Omental fat pad (tissue), 4 donors: ENCODE measurements at places on chromosomes 4 and X. TPM values are rescaled to one million over a fixed set of nuclear protein-coding genes. Genes with fewer than 3 reads are reported as not detected.

- DNase-seq: no peak
These were observed 38.9 kb downstream of the ELOVL6 start for GRCh38 chr4:110159541-110159940.

Gene SMPX
- not detected for total RNA-seq

- DNase-seq: no peak
These were observed 72.5 kb downstream of the ACOX3 start for GRCh38 chr4:8368061-8368481.

Gene ENAM
- not detected for total RNA-seq

- DNase-seq: no peak
These were observed 13.1 kb downstream of the NAT8L start for GRCh38 chr4:2071912-2072867.

DNA sequence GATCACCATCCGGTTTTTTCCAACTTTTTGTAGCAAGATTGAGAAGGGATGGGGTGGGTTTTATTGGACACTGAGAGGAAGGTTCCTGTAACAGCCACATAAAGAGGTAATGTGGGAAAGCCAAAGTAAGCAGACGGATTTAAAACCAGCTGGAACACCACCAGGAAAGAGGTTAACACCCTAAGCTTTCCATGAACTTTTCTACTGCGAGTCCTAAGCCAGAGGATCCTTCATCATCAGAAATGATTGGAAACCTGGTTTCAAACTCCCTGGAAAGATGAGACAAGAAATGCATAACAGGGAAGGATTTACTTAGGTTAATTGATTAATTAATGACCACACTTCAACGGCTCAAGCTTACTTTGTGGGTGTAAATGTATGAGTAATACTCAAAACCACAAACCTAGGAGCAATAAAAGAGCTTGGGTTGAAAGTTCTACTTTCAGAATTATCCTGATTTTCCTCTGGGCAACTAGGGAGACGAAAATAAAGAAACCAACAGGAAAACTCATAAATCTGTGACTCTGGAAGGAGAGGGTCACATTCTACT lies 91.5 kb downstream of the COX18 start:
- no peak for DNase-seq

Gene NALF2
- not detected for total RNA-seq

GRCh38 chr4:55618546-55619143 lies 17.5 kb downstream of the NMU start:
- DNase-seq: no peak

Gene NPNT
- total RNA-seq: 28.7 TPM

Gene ZNF330
- 42.2 TPM for total RNA-seq

DNA sequence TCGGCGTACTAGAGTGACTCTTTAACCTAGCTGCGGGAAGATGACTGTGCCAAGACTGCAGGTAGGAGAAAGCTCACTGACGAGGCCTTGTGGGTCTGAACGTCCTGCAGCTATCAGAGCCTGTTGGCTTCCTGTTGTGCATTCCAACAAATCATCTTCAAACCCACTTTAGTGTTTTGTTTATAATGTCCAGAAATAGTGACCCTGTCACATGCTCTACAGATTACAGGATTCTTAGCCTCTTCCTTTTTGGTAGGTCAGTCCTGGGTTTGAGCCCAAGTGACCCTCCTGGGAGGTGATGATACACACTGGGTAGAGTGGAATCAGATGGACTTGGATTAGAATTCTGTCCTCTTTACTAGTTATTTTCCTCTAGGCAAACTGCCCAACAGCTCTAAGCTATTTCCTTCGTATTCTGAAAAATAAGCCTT lies 33.2 kb downstream of the HTT start:
- DNase-seq: no peak

DNA sequence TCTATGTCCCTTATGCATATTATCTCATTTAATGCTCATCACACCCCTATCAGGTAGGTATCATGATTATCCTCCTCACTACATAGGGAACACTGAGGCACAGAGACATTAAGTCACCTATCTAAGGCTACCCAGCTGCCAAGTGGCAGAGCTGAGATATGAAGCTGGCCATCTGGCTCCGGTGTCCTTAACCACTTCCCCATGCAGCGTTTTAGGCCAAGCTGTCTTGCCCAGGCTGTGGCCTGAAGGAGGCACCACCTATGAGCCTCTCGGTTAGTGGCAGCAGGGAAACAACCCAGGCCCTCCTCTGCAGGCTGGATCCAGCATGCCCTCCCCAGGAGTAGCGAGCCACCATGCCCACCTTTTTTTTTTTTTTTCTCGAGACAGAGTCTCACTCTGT lies 16.3 kb downstream of the PJA1 start:
- DNase-seq: no peak

DNA sequence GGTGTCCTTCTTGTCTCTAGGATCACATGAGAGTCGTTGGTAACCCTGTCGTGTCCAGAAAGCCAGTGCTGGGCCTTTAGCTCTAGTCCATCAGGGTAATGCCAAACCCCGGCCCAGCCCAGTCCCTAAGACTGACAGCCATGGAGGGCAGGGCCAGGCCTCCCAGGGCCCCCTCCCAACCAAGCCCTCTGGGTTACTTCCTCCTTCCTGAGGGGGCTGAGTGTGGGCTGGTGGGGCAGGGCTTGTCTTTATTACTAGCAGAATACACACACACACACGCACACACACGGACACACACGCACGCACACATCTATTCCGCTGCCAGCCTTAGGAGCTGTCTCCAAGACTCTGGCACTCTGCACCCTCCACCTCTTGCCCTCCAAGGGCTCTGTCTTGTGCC lies 35.6 kb upstream of the CDKN2AIP start:
- no peak for DNase-seq

- no peak for DNase-seq
These were observed 37.0 kb upstream of the SHISA3 start for GRCh38 chr4:42360256-42360669.

Gene THAP9
- 1.8 TPM for total RNA-seq

DNA sequence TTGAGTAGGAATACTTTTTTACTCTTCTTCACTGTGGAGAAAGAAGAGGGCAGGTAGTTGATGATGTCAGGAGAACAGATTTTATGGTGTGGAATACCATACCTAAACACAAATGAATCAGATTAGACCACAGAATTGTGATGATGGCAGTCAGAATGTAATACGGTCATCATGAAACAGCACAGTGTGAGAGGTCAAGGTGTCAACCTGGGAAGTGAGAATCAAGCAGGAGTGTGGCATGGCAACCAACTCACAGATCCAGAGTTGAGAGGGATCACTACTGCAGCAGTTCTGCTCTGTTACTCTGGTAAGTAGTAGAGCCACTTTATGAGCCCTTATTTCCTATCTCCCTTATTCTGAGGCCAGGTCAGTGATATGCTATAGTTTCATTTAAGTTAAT lies 27.7 kb downstream of the METTL14 start:
- no peak for DNase-seq

Gene RAB39B
- 0.37 TPM for total RNA-seq

DNA sequence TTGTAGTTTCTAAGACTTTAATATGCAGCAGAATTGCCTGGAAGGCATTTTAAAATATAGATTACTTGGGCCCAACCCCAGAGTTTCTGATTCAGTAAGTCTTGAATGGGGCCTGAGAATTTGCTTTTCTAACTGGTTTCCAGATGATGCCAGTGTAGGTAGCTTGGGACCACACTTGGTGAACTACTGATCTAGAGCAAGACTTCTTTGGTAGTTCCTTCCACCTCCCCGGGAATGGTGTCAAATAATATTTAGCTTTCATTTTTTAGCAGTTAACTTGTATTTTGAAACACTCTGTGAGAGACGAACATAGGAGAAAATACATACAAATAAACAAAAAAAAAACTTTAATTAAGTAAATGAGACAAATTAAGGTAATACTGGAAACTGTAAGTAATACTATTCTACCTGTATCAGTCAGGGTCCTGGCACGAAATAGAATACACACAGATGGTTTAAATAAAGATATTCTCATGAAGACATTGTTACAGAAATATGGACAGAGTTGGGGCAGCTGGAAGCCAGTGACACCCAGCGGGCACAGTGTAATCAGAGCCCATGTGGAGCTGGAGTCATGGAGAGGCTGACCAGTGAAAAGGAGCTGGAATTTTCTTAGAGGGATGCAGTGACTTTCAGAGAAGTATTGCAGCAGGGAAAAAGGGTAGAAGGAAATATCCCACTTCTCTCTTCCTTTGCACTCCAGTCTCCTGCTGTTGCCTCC lies 905.7 kb downstream of the CCSER1 start:
- DNase-seq: no peak

Gene KLHL4
- total RNA-seq: 1.2 TPM

- no peak for DNase-seq
These were observed 1316.3 kb downstream of the STIM2 start for GRCh38 chr4:28176942-28177341.

Gene CCDC120
- total RNA-seq: 2.9 TPM

Gene PPAT
- total RNA-seq: 7.7 TPM

DNA sequence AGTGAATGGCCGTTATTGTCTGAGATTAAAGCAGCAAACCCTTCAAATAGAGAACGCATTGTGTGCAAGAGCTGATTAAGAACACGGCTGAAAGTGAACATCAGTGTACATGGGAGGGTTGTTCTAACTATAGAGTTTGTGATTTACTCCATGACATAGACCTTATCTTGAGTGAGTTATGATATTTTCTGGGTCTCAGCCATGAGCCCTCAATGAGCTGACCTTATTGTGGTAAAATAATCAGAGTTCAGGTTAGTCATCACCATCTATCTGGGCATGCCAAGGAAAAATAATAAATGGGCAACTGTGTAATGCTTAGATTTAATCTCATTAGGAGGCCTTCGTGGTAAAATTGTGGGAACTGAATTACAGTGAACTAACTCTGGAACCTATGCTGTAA lies 33.2 kb upstream of the CLDN24 start:
- DNase-seq: no peak

Gene NLRP2B
- not detected for total RNA-seq

Gene CLDN34
- total RNA-seq: not detected

- DNase-seq: no peak
These were observed 6.2 kb downstream of the RTL5 start for GRCh38 chrX:72125331-72126047.

GRCh38 chrX:43595931-43596330 lies 60.2 kb upstream of the MAOA start:
- no peak for DNase-seq

Gene CT45A2
- not detected for total RNA-seq

Gene MTNR1A
- total RNA-seq: not detected

DNA sequence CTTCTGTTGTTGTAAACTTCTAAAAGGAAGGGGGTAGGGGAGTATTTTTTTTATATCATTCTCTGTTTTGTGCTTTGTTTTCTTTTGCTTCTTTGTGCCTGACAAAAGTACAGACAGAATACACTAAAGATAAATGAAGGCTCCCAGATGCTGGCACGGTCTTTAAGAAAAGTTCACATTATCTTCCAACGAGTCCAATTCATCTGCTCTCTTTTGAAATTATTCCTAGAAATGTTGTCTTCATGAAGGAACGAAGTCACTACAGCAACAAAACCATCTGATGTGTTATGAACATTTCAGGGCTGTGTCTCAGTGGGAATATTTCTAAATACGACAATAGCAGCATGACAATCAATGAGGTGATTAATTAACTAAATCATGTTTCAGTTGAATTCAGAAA lies 813.8 kb upstream of the HTR2C start:
- DNase-seq: no peak

- no peak for DNase-seq
These were observed 15.2 kb downstream of the CAPN6 start for GRCh38 chrX:111254896-111255693.

DNA sequence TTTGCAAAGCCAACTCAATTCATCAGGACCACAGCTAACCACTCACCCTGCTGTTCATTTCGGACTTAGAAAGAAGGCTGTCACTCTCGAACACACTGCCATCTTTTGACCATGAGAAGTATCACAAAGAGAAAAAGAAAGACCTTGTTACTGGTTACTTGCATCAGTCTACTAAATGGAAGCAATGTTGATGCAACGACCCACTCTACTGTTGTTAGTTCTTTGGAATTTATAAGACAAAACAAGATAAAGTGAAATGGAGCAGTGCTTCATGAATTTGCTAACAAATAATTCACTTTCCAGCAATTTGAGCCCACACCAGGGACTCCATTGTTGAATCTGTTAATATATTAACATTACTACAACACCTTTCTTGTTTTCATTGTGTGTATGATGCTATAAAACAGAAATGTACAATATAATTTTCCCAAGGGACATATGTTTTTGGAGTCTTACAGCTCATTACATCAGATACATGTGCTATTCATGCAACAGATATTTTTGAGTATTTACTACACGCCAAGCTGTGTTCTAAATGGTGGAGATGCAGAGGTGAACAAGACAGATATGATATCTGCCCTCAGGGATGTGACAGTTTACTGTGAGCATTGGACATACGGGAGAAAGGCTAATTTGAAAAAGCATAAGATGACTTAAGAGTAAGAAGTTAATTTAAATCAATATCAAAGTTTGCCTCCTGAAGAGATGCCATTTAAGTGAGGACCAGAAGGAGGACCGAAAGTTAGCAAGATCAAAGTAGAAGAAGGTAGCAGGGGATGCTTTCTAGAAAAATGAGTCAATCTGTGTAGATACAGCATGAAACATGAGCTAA lies 87.2 kb downstream of the AREG start:
- DNase-seq: no peak

Gene RNF150
- 17.0 TPM for total RNA-seq

Gene CENPE
- total RNA-seq: 2.2 TPM

GRCh38 chr4:69823048-69823447 lies 36.9 kb downstream of the SULT1E1 start:
- DNase-seq: no peak

Gene TNMD
- 16.7 TPM for total RNA-seq

- no peak for DNase-seq
These were observed 1073.4 kb downstream of the NLGN4X start for GRCh38 chrX:5155301-5155700.

DNA sequence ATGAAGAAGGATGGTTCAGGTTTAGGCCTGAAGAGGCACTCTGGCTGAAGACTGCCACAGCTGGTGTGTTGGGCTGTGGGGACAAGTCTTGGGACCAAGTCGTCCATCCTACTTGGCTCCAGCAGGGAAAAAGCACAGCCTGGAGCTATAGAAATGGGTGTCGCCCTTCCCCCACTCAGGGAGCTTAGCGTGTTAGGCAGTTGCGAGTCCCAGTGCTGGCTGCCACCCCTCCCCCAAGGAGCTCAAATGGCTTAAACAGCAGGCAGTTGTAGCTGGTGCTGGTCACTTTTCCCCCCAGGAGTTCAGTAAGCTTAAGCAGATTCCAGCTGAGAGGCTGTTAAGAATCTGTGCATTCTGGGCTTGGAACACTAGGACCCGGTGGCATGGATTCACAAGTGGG lies 319.5 kb upstream of the POF1B start:
- no peak for DNase-seq

Gene SPANXD
- total RNA-seq: not detected

- DNase-seq: no peak
These were observed 356.7 kb upstream of the RPS6KA3 start for GRCh38 chrX:20623448-20623847.

DNA sequence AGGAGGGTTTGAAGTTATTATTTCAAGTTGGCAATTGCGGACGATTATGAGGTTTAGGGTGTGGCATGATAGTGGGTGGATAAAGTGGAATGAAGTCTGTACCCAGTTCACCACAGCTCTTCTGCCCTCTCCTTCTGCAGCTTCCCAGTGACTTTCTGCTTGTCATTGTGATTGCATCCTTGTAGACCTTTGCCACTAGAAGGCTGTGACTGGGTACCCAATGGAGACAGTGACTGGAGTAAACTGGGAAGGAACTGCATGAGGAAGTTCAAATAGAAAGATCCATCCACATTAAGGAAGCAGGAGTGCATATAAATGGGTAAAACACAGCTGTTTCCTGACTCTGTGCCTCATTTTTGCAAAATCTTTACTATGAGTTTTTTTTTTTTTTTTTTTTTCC lies 53.5 kb upstream of the SPANXN3 start:
- DNase-seq: no peak

Gene IQCM
- not detected for total RNA-seq

Gene WDR45
- total RNA-seq: 90.8 TPM

GRCh38 chr4:55820279-55820678 lies 689 bp downstream of the EXOC1L start:
- no peak for DNase-seq
